ENCODE measurements at places on chromosomes 7 and 10. TPM values are rescaled to one million over a fixed set of nuclear protein-coding genes. Genes with fewer than 3 reads are reported as not detected.

- DNase-seq, result no peak
Observed at GRCh38 chr10:4024027-4024426, 239.0 kb upstream of the KLF6 start.

GRCh38 chr7:105613611-105614330 lies 32.5 kb upstream of the EFCAB10 start:
- no peak for DNase-seq

GRCh38 chr7:18320971-18321567 lies 174.5 kb upstream of the HDAC9 start:
- no peak for DNase-seq

DNA sequence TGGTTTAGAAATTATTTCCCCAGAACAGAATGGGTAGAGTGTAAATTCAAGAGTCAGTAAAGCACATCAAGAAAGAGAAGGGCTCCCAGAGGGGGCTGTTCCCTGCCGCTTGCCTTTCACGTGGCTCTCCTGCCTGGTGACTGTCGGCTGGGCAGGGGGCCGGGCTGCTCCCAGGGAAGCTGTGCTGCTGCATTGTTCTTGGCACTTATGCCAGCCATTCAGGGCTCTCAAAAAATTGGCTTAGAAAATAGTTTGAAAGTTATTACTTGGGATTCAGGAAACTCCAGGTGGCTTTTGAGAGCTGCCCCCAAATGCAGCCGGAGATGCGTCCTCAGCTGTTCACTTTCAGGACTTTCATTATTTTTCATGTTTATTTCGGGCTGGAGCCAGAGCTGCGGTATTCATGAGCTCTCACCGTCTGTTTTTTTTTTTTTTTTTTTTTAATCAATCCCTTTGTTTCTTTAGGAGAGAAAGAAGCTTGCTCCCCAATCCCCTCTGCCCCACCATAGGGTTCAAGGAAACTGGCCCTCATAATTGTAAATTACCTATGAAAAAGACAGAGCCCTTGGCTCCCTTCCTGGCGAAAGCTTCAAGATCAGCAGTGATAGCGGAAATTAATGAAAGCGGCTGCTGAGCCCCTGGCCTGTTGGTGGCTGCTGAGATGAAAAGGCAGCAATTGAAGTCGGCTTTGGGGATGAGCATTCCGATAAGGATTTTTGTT lies 94.1 kb downstream of the SORCS3 start:
- DNase-seq, result no peak

DNA sequence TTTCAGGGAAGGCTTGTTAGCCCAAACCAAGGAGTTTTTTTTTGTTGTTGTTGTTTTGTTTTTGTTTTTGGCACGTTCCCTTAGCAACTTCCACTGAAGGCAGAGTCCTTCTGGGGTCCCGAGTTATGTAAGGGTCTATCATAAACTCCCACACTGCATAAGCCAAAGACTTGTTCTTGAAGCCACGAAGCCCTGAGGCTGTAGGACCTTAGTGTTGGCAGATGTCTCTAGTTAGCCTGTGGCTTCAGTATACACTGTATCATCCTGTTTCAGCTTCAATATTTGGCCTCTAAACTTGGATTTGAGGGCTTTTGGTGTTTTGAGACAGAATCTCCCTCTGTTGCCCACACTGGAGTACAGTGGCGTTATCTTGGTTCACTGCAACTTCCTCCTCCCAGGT lies 13.6 kb downstream of the KPNA7 start:
- no peak for DNase-seq

DNA sequence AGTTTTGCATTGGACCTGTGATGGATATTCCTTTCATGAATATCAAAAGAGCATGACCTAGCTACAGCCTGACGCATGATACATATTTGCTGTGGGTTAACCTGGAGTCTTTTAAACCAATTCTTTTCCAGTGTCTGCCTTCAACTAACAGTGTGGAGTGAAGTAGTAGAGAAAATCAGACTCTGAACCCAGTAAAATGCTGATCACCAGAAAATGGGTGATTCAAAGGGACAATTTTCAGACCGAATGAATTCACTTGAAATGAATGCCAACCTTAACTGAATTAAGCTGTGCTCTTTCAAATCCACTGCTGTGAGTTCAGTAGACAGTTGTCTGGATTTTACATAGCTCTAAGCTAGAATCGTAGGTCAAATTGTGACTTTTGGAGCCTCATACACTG lies 123.0 kb downstream of the CDK14 start:
- no peak for DNase-seq

DNA sequence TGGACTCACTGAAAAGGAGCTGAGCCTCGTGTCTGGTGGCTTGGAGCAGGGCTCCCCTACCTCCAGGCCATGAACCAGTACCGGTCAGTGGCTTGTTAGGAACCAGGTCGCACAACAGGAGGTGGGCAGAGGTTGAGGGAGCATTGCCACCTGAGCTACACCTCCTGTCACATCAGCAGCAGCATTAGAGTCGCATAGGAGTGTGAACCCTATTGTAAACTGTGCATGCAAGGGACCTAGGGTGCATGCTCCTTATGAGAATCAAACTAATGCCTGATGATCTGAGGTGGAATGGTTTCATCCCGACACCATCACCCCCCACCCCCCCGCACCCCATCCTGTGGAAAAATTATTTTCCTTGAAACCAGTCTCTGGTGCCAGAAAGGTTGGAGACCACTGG lies 50.4 kb downstream of the TSPAN15 start:
- DNase-seq, result no peak

- DNase-seq, result no peak
Observed at GRCh38 chr10:102997998-102998397, 79.9 kb downstream of the CNNM2 start.

DNA sequence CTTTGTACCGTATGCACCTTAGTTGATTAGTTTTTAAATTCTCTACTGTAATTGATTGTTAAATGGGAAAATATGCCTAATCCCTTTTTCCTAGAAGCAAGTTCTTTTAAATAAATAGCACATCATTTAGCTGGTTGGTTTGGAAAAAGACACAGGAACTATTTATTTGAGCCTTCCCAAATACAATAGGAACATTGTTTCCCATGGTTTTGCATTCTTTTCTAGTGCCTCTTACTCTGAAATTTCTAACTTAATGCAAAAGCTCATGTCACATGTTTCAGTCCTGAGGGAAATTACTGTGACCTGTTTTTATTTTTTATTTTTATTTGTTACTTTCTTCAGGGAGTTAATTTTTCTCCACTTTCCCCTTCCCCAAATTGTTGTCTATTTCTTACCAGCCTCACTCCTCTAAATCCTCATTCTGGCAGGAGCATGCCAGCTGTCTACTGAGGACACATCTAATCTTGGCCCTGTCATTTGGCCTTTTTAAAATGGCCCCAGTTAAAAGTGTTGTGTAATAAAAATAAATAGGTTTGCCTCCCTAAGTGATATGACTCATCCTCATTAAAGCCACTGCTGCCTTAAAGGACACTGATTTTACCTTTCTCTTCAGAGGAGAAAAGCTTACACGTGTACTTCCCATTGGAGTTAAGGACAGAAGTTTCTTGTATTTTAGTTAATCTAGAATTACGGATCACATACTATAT lies 94.5 kb downstream of the PPP1R3A start:
- no peak for DNase-seq

DNA sequence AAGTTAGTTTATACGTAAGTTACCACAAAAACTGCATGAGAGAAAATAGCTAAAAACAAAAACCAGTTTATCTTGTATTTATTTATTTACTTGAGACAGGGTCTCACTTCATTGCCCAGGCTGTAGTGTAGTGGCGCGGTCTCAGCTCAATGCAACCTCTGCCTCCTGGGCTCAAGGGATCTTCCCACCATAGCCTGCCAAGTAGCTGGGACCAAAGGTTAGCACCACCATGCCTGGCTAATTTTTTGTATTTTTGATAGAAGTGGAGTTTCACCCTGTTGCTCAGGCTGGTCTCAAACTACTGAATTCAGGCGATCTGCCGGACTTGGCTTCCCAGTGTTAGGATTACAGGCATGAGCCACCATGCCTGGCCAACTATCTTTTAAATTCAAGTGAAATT lies 277.4 kb downstream of the PLXDC2 start:
- DNase-seq, result no peak

GRCh38 chr7:107743567-107744344 lies at the start of gene CBLL1:
Gene CBLL1, plus strand, starts transcription at chr7:107744142. Its CDS starts 22 bp downstream, at chr7:107744164.
- peak; percentile 95 for DNase-seq

DNA sequence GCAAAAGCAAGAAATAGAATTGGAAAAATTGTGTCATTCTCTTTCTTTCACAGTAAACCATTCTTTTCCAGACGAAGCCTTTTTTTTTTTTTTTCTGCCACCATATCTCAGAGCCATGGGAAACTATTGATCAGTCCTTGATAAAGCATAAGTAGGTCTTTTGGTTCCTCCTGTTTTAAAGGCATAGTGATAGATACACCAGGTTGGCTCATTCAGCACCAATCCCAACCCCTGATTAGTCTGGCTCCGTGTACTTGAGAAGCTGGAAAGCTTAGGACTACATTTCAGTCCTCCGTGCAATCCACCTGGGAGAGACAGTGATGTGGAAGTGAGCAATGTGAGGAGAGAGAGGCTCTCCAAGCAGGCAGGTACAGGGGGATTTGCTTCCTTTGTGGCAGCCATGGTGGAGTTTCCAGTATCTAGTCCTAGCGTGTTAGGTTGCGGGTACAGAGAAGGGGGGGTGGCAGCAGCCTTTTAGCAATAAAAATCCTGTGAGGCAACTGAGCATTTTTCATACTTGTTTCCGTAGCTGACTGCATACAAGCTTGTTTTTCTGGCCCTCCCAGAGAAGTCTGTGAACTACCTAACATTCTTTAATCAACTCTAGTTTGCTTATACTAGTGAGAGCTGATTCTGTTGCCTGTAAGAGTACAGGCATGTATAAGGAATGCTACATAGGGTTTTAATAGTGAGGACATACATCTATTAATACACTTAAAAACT lies 127.4 kb upstream of the CTTNBP2 start:
- DNase-seq, result no peak

DNA sequence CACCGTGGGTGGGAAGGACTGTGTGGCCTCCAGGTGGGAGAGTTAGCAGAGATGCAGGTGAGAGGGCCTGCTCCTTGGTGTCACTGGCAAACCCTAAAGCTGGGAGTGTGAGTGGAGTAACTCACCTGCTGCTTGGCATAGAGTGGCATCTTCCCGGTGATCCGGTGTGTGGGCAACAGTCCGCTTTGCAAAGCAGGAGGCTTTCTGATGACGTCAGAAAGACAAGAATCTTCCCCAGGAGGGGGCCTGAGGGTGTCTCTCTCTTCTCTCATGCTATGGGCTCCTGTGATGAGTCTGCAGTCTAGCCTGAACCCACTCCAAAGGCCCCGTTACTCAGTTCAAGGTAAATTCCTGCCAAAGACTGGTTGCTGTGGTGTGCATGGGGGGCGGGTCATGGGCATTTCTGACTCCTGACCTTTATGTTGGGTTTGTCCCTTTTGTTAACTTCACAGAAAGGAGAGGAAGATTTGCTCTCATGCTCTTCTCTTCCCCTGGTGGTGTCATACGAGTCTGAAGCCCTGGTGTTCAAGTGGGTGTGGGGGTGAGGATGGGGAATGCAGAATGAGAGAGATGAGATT lies 187.9 kb downstream of the GATA3 start:
- DNase-seq, result no peak

DNA sequence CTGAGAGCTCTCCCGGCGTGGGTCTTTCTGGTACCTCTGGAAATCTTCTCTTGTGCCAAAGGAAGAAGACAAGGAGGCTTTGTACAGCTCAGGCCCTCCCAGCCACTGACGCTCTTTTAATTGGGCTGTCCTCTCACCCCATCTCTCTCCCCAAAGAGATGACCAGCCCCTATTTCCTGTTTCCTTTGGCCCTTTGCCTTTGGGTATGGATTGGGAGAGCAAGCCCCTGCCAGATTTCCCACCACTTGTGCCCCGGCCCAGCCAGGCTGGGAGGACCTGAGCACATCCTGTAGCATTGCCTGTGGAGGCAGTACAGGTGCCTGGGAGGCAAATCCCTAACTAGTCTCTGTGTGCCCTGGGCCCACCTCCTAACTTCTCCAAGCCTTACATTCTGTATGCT lies 5.7 kb upstream of the PLAC9 start:
- DNase-seq, result no peak

DNA sequence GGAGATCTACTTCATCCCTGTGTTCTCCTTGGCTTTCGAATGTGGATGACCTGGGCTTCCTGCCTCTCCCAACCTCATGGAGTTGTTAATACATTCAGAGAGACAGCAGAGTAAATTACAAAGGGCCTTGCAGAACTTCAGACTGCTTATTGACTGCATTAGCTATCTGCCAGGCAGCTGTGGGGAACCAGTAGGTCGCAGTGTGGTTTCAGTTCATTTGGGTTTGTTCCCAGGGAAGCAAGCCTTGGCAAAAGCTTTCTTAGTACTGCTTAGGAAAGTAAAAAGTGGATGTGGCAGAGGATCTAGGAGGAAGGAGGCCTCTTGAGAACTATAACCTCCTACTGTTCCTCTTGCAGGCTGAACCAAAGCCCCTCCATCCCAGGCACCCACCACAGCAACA lies 9.2 kb downstream of the NPFFR1 start:
- no peak for DNase-seq

DNA sequence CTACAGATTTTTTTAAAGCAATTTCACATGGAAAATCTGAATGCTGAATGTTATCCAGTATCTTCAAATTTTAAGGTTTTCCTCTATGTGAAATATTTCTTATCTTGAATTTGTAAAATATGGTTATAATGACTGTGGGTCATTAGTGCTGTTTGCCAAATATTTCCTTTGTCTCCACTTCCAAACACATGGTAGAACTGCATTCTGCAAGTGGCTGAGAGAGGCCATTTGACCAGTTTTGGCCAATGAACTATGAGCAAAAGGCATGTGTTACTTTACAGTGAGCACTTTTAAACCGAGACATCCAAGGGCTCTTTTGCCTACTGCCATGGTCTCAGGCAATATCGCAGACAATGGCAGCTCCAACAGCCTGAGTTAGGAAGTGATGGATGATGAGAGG lies 117.2 kb upstream of the RSU1 start:
- no peak for DNase-seq

DNA sequence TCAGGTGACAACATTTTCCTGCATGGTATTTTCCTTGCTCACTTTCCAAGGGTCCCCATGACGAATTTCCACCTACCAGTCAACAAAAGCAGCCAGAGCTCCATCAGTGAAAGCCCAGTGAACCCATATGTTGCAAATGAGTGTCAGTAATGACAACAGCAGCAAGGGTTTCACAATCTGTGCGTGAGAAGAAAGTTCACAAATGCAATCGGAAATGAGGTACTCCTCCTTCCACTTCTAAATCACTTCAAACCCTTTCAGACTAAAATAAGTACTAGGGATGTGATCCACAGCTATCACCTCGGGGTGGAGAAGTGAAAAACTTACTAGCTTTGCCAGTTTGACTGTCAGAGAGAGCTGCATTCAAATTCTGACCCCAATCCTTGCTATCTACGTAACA lies 55.6 kb upstream of the BET1 start:
- no peak for DNase-seq

- peak; percentile 22 for DNase-seq
Observed at GRCh38 chr10:62760401-62760800, 44.1 kb upstream of the ADO start.

- DNase-seq, result no peak
Observed at GRCh38 chr10:124267231-124267885, 151.4 kb downstream of the OAT start.

- DNase-seq, result no peak
Observed at GRCh38 chr7:93146036-93146435, 2.1 kb downstream of the SAMD9L start.

Gene SERPINE1
- total RNA-seq, result not detected

Gene TCERG1L
- 0.96 TPM for total RNA-seq

Gene HABP2
- total RNA-seq, result not detected

Gene NEBL
- total RNA-seq, result 8.4 TPM

Gene PRKCQ
- total RNA-seq, result 3.3 TPM

Gene PNLIPRP3
- not detected for total RNA-seq

Gene BMI1
- 49.9 TPM for total RNA-seq

Gene CHAT
- 3.3 TPM for total RNA-seq

Gene IFT22
- total RNA-seq, result 54.3 TPM
